Vagina (tissue), 2 donors: ENCODE measurements at places on chromosomes 3 and 15.
A peak's percentile ranks its signal among the peaks of the same experiment; 100 is the strongest.

- DNase-seq, result no peak
Observed at GRCh38 chr3:115685097-115685496, 61.8 kb downstream of the GAP43 start.

DNA sequence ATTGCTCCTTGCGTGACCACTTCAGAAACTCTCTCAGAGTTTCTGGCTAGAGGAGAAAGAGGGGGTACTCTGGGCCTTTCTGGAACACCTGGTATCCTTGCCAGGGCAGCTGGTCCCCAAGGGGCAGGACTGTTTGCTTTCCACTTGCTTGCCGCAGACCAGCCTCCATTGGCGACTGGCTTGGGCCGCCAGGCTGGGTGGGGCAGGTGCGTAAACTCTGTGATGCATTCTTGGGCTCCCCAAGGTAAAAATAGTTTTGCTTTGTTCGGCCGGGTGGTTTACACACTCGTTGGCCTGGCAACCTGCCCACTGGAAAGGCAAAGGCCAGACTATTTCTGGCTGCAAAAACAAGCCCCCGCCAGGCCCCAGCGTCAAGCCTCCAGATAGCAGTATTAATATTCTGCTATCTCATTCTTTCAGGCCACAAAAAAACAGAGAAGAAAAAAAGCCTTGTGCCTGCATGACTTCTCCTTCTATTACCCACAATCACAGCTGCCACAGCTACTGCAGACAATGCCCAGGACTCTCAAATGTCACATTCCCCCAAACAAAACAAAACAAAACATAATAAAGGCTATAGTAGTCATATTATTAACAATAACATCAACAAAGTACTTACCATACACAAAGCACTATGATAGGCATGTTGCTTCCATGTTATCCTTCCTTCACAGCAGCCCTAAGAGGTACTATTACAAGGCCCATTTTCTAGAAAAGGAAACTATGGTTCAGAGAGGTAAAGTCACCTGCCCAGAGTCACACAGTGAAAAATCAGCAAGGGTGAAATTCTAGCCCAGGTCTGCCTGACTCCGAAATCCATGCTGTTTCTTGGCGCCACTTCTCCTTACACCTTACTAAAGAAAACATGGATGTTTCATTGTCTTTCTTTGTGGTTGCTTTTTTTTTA is 14.0 kb upstream of the SSUH2 start:
- no peak for DNase-seq

DNA sequence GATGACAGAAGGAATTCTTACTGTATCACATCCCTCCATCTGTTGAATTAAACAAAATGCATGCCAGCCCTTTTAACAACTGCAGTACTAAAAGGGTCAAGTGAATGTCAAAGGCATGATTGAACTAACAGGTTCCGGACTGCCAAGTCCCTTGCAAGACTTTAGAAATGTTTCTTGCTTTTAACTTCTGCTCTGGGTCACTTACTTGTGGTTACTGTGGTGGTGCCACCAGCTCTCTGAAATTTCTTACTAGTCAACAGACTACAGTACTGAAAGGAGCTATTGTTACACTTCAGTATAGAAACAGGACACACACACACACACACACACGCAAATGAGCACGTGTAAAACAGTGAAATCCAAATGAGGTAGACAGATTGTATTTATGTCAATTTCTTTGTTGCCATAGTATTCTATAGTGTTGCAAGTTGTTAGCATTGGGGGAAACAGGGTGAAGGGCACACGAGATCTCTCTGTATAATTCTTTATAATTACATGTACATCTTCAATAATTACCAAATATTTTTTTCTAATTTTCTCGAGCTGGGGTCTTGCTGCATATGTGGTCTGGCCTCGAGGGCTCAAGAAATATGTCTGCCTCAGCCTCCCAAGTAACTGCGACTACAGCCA is 79.9 kb upstream of the SLC25A26 start:
- DNase-seq, result no peak

DNA sequence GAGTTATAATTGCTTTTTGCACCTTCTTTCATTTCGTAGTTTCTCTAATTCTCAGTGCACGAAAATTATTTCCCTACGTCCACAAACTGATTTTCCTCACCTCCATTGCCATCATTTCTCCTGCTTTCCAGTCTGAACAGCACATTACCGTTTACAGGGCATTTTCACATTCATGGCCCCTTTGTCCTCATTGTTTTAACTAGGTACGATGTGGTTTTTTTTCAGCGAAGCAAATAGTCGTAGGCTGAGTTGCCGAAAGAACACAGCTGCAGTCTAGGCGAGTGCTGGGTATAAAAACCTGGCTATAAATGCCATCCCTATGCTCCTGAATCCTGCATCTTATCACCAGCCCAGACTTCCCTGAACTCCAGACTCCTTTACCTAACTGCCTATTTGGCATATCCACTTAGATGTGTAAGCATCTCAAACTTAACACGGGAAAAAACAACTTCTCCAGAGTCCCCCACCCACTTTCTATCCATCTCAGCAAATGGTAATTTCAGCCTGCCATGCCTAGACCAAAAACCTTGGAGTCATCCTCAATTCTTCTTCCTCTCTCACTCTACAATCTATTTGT is 691 bp upstream of the FSIP1 start:
- DNase-seq, result no peak

GRCh38 chr3:122572940-122573412 is 4.5 kb upstream of the PARP15 start:
- DNase-seq, result no peak

DNA sequence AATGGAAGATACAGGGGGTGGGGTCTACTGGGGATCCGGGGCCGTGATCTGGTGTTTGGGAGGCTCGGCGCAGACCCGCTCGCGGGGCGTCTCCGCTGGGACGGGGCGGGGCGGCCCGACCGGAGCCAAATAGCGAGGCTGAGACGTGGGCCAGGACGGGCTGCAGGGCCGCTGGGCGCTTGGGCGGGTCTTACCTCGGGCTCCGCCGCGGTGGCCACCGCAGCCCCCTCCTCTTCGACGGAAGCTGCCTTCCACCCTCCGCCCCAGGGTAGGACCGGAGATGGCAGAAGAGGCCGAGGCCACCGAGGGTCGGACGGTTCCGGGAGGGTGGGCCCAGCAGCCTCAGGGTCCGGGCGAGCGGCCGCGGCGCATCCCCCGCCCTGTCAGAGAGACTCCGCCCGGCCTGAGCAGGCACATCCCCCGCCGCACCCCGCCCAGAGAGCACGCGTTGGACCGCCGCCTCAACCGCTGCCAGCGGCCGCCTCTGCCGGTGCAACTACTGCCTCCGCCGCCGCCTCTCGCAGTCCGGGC is 399 bp downstream of the MYO9A start:
- no peak for DNase-seq

- peak; percentile 70 for DNase-seq
Observed at GRCh38 chr15:31297575-31298456, 28.8 kb upstream of the KLF13 start.

DNA sequence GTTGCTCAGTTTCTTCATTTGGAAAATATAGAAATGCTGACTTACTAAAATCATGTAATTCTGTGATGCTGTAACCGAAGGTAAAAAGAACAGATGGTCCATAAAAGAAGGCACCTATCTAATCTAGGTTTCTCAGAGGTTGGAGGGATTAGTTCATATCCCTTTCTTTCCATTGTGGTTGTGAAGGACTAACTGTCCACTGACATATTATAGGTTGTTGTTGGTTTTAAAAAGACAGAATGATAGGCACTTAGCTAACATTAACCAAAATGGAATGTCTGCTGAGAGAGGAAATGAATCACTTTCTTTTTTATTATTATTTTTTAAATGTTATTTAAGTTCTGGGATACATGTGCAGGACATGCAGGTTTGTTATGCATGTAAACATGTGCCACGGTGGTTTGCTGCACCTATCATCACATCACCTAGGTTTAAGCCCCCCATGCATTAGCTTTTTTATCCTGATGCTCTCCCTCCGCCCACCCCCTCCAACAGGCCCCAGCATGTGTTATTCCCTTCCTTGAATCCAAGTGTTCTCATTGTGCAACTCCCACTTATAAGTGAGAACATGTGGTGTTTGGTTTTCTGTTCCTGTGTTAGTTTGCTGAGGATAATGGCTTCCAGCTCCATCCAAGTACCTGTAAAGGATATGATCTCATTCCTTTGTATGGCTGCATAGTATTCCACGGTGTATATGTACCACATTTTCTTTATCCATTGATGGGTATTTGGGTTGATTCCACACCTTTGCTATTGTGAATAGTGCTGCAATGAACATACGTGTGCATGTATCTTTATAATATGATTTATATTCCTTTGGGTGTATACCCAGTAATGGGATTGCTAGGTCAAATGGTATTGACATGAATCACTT is 45.8 kb downstream of the ALDH1A2 start:
- DNase-seq, result no peak

DNA sequence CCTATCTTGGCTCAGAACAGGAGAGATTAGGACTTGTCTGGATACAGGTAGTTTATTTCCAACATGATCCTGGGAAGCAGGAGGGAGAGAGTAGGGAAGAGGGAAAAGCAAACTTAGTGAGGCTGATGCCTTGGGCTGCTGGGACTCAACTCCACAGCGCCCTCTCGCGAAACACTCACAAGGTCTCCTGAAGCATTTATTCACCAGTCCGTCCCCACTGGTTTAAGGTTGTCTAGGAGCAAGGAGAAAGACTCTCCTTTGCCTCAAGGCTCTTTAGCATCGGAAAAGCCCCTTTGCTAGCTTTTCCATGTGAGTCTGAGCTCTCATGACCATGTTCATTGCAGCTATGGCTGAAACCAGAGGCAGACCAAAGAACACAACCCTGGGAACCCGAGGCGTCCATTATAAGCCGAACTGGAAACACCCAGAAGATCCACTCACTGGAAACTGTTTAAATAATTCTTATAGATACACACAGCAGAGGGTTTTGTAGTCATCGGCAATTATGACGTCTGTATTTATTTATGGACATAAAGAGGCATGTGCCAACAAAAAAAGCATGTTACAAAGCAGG is 244.5 kb downstream of the CD47 start:
- no peak for DNase-seq
